ENCODE measurements at places on chromosomes 12 and 14.

DNA sequence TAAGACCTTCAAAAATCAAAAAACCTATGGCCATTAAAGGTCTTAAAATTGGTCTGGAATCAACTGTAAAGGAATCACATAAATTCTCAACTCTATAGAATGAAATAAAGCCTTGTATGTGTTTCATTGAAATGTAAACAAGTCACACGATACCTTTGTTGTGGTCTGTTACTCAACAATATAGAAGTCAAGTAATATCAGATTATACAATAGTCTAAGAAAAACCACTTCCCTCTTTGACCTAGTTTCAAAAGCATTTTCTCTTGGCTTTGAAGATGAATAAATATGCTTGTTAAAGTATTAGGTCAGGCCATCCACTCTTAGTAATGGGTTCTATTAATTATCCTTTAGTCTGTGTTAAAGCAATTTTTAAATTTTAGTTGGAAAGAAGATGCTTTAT lies 79.8 kb upstream of the DIO2 start:
- DNase-seq: no peak

DNA sequence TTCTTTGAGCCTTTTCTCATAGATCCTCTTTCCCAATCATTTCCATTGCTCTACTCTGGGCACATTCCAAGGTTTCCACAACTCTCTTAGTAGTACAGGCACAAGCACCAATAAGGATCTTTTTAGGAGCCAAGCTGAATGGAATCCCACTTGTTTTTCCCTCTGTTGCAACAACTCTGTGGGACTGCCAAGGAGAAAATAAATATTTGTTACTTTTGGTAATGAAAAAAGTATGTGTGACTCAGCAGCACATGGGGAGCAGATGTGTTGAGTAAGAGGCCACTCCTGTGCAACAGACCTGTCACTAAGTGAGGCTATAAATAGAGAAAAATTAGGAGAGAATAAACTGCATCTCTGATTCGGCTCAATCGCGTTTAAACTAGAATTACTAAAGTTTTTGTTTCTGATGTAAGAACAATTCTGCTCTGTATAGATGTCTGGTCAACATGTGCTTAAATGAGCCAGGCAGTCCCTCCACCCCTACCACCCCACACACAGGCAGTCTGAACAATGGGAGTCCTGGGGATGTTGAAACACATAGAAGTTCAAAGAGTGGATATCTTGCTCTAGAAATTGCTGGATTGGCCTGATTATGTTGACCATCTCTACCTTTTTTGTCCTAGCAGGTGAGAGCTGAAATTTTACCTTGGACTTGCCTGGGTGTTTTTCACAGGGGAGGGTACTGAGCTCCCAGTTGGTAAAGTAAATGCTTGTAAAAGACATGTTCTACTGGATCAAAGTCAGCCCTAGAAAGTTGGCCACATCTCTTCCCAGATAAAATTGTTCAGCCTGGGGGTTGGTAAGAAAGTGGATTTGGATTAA lies 244.3 kb upstream of the NOVA1 start:
- no peak for DNase-seq

DNA sequence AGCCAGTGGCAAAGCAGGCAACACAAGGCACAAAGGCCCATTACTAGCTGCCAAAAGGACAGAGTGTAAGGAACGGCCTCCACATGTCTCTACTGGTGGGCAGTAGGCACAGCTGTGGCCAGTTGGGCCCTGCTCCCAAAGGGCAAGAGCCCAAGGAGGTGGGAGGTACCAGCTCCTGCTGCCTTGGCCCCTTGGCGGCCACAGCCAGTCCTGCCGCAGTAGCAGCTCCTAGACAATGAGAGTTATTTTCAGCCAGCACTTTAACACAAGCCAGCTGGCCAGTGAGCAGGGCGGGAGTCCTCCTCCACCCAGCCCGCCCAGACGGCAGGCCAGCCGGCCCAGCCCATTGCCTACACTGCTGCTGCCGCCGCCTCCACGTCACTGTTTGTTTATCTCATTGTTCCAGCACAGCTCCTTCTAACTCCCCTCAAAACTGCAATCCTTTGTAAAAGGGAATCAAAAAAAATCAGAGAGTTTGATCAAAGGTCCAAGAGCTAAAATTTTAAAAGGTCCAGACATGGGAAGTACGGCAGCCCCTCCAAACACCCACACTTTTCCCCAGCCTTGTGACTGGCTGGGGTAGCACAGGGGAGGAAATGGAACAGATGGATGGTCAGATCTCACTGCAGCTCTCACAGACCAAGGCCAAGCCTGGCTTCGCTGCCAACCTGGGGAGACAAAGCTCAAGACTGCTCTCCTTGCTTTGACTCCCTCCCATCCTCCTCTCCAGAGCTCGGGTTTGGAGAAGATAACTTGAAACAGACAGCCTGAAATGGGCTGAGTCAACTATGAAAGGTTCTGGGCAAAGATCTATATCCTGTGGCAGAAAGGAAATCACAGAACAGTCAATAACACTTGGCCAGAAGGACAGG lies 33.5 kb downstream of the FMNL3 start:
- DNase-seq: no peak

DNA sequence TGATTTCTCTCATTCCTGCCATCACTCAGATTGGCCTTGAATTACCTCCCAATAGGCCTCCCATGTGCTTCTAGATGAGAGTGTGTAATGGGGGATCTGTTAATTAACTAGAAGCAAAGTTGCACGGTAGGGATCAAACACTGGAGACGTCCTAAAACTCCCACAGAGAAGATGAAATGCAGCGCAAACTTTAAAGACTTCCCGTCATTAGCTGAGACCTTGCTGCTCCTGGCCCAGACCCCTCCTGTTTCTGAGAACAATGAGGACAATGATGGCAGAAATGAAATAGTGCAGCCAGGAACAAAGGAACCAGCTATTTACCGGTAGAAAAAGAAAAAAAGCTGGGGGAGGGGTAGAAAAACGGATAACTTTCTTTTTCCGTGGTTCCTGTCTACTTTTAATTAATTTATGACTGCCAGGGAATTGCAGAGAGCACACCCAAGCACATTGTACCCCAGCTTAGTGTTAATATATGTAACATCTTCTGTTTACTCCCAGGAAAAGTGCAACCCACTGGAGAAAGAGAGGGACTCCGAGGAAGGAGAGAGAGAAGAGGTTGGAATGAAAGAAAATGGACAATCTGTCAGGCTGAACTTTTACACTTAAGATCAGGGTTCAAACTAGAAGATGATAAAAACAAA lies 280.7 kb upstream of the SOX5 start:
- DNase-seq: no peak

- peak; percentile 62 for DNase-seq
Measured at GRCh38 chr12:14961466-14962152, at the start of gene ARHGDIB. Gene ARHGDIB, minus strand, starts transcription at chr12:14961601. Its CDS starts 10,889 bp downstream, at chr12:14950712.

DNA sequence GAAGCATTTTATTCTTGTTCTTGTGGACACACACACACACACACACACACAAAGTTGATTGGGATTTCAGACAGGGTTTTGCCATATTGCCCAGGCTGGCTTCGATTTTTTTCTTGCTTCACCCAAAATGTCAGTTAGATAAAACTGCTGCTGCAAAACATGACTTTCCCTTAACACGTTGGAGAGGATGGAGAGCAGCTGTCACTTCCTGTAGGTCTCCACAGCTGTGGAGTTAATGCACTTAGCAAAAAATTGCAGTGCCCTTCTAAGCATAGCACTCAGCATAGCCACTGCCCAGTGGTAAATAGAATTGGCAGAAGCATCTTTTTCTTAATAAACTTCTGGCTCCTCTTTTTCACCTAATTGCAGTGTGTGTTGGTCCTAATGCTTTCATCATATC lies 54.5 kb downstream of the PDZRN4 start:
- DNase-seq: no peak

DNA sequence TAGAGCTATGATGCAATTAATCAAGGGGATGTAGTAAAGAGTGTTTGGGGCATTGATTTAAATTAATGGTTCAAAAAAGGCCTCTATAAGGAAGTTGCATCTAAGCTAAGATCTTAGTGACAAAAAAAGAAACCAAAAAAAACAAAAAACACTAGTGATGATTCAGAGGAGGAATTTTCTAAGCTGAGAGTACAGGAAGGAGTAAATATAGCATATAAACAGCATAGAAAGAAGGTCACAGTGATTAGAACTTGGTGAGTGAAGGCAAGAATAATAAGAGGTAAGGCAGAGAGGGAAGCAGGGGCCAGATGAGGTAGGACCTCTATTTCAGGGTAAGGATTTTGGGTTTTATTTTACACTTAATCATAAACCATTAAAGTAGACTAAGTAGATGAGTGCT lies 48.0 kb upstream of the PDZRN4 start:
- no peak for DNase-seq

All from stimulated activated CD8-positive, alpha-beta memory T cell treated with anti-CD3 and anti-CD28 coated beads, Interleukin-15, amount 100 ng/mL, for 4 hours (primary cell).